Activated T-helper 17 cell treated with anti-CD3 and anti-CD28 coated beads, Interleukin-2, amount 50 U/mL, for 72 hours (primary cell): ENCODE measurements at places on chromosomes 1 and 21. TPM values are rescaled to one million over a fixed set of nuclear protein-coding genes. Genes with fewer than 3 reads are reported as not detected.

The SYT2 gene
- total RNA-seq = 0.05 TPM

DNA sequence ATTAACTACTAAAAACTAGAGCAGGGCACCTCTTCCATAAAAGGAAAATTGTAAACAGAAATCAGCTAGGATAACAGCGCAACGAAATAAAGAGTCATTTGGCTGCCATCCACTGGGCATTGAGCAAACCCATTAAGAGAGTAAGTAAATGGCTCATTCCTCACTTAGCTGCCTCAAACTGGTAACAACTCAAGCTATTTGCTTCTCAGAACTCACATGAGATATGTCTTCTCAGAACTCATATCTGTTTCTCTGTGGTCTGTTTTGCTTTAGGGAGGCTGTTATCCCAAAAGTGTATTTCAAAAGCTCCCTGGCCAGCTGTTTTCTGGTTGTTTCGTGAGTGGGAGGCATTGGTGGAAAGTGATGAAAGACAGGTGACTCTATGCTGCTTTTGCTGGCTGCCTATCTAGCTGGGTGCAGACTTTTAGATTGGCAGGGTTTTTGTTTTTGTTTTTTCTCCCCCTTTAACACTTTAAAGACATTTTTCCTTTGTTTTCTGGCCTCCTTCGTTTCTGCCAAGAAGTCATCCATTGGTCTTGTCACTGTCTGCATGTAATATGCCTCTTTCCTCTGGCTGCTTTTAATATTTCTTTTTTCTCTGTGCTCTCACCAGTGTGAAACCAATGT is 269.2 kb upstream of the RGS18 start:
- ATAC-seq = no peak

The TNFRSF8 gene
- 35.3 TPM for total RNA-seq

- ATAC-seq = no peak
Observed at GRCh38 chr1:154222918-154223317, 2.2 kb downstream of the UBAP2L start.

DNA sequence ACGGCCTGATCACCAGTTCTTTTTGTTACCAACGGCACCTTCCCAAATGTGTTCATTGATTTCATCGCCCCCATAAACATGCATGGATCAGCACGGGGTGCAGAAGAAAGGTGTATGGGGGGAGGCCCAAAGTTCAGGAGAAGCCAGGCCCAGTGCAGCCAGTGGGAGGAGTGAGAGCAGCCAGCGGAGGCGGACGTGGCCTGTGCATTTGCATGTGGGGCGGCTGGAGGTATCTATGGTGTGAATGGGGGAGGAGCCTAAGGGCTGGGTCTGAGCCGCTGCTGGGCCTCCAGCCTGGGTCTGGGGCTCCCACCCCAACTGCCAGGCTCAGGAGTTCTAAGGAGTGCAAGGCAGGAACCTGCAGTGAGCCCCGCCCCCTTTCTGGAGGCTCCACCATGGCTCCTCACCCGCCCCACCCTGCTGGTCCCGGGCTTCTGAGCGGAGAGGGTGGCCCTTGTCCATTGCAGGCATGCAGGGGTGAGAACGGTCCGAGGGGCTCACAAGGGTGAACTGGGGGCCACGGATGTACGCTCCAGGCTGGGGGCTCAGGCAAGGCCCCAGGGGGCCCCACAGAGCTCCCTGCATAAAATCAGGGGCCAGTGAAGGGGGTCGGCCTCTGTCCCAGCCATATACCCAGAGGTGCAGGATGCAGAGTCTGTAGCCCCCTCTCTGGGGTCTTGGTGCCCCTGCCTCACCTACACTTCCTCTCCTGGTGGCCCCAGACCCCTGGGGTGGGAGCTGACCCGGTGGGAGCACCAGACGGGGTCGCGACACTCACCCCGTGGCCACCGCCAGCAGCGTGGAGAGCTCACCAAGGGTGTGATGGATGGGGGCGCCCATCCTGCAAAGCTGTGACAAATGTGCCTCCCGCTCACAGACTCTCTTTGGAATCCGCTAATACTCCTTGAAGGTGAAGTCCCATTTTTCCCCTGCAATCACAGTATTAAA is 31.3 kb upstream of the TTC34 start:
- no peak for ATAC-seq

GRCh38 chr1:11071463-11072215 is 11.8 kb upstream of the SRM start:
- no peak for ATAC-seq

The NTMT2 gene
- total RNA-seq = not detected

GRCh38 chr1:25504706-25505595 is 38.5 kb upstream of the LDLRAP1 start:
- ATAC-seq = no peak

GRCh38 chr1:17184822-17185484 is 20.0 kb upstream of the PADI1 start:
- no peak for ATAC-seq

The ANKRD45 gene
- not detected for total RNA-seq

GRCh38 chr21:41907496-41908258 is 28.5 kb upstream of the PRDM15 start:
- no peak for ATAC-seq

DNA sequence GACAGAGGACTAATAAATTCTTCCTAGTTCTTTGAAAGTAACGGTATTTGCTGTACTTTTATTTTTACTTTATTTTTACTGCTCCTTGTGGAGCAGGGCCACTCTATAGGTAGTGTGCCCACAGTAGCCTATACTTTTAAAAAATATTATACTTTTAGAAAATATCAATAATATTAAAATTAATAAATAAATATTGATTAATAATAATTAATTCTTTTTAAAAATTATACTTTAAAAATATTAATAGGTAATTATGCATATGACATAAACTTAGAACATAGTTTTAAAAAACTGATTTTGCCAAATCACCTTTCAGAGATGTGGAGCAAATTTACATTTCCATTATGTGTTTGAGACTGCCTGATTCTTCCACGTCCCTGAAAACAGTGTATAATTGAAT is 30.8 kb downstream of the ZBED6 start:
- ATAC-seq = no peak

DNA sequence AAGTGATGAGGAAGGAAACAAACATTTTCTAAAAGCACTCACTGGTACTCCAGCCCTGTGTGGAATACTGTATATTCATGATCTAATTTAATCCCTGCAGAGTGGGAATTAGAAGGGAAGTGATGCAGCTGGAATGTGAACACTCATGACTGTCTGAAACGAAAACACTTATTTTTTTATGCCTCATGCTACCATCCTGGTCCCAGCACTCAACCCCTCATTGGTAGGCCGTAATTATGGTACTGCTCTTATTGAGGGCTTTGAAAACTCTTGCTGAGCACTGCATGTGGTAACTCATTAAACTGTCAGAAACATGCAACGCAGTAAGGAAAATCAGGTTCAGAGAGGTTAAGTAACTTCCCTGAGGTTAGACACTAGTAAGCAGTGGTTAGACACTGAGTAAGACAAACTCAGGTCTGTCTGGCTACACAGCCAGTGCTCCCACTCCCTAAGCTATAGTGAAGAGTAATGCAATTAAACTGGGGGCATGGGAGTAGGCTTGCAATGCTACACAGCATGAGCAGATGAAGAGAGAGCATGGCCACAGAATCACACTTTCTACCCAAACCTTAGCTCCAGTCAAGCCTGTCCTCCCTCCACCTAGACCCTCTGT is 17.3 kb upstream of the TNFSF4 start:
- ATAC-seq = peak; percentile 32

DNA sequence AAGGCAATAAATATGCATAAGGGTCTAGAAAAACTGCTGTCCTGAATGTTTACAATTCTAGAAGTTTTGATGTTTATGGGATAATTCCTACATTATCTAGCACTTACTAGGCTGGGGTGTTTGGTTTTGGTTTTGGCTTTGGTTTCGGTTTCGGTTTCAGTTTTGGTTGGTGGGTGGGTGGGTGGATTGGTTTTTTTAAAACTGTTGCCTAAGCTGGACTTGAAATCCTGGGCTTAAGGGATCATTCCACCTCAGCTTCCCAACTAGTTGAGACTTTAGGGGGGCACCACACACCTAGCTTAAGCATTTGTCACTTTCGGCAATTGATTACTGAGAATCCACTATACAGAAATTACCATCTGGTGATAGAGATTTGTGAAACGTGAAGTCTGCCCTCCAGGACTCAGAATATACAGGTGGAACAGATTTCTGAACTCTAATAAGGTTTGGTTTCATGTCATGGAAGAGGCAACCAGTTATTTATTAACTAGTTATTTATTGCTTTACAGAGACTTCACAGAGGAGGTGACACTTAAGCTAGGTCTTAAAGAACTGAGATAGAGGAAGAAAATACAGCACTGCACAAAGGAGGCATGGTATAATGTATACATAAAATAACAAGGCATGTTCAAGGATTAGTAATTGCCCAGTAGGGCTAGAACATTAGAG is 69.6 kb downstream of the PIK3R3 start:
- peak; percentile 45 for ATAC-seq

- peak; percentile 33 for ATAC-seq
Observed at GRCh38 chr1:15948595-15949452, 27.1 kb downstream of the ZBTB17 start.

- ATAC-seq = no peak
Observed at GRCh38 chr1:152003846-152004442, 10.3 kb upstream of the S100A10 start.

The XKR8 gene
- 8.4 TPM for total RNA-seq

DNA sequence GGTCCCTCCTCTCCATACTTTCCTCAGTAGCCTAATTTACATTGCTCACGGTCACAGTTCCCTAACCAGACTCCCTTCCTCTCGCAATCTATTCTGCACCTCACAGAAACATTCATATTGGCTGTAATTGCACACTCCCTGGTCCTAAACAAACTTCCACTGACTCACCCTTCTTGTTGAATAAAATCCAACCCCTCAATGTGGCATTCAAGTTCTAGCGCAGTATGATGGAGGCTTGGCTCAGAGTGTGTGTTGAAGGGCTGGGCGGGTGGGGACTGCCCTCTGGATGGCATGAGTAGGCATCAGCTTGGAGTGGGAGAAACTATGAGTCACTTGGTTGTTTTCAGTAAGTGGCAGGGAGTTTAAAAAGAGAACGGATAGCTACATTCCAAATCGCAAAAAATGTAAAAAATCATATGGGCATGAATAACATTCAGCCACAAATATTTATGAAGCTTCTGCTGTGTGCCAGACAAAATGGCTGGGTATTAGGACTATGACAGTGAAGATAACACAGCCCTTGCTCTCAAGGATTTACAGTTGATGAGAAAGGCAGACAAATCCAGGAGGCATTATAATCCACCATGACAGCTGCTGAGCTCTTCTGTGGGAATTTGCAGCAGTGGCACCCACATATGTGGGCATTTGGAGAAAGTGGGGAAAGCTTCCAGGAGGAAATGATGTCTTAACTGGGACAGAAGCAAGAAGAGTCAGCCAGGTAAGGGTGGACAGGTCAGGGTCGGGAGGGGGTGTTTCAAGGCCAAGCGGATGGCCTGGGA is 42.2 kb upstream of the LYST start:
- peak; percentile 44 for ATAC-seq

GRCh38 chr21:42039911-42040351 is 29.8 kb upstream of the ZBTB21 start:
- ATAC-seq = no peak

The RGS8 gene
- total RNA-seq = 0.08 TPM

The IKBKE gene
- total RNA-seq = 26.6 TPM

The MOB3C gene
- total RNA-seq = 20.9 TPM

- no peak for ATAC-seq
Observed at GRCh38 chr1:67803380-67804279, 29.6 kb downstream of the GNG12 start.
